ENCODE measurements at places on chromosomes 6 and 20.

DNA sequence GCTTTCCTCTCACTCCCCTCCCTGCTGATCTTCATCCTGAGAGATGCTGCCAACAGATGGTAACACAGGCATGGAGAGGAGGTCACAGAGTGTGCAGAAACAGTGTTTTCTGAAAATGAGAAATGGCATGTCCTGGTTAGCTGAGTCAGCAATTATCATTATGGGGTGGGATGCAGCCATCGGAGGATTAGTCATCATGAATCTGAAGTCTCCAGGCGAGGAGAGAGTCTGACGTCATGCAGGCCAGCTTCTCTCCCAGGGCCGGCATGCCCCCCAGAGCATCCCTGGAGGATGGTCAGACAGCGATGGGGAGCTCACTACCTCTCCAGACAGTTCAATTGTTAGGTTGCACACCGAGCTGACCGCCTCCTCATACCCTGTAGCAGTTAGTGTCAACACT, 4.7 kb upstream of the GTSF1L start:
- no peak for DNase-seq

DNA sequence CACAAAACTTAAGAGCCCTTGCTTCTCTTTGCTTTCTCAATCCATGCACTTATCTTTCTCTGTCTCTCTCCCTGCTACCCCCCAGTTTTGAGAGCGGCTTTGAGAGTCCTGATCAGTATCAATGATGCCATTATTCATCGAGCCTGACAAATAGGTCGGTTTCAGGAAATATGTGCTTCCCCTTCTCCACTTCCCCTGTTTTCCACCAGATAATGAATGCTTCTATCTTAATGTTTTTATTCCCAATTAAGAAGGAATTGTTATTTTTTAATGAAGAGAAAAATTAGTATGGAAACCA, 117.7 kb downstream of the KIF13A start:
- no peak for DNase-seq

DNA sequence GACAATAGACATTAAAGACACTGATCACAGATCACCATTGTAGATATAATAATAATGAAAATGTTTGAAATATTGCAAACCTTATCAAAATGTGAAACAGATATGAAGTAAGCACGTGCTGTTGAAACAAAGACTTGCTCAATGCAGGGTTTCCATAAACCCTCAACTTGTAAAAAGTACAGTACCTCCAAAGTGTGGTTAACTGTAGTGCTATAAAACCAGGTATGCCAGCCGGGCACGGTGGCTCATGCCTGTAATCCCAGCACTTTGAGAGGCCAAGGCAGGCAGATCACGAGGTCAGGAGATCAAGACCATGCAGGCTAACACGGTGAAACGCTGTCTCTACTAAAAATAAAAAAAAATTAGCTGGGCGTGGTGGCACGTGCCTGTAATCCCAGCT, 96.6 kb downstream of the ZFAND3 start:
- no peak for DNase-seq

DNA sequence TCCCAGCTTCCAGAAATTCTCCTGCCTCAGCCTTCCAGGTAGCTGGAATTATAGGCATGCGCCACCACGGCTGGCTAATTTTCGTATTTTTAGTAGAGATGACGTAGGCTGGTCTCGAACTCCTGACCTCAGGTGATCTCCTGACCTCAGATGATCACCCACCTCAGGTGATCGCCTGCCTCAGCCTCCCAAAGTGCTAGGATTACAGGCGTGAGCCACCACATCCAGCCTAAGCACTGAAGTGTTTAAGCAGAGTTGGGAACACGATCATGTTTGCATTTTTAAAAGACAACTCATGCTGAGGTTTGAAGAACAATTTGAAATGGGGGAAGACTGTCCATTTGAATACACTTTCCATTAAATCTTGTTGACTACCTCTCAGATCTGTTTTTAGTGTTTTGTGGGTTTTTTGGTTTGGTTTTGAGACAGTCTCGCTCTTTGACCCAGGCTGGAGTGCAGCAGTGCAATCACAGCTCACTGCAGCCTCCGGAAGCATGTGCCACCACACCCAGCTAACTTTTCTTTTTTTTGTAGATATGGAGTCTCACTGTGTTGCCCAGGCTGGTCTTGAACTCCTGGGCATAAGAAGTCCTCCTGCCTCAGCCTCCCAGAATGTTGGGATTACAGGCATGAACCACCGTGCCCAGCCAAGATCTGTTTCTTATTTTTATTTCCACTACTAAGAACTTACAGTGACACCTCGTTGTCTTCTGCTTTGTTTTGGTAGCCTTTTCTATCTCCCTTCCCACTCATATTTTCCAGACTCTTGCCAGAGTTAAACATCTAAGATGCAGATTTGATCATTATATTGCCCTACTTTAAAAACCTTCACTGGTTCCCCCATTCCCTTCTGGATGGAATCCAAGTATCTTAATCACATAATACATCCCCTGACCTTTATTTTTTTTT, 5.5 kb downstream of the CASP8AP2 start:
- DNase-seq = no peak

GRCh38 chr20:37680420-37680819, 13.4 kb upstream of the CTNNBL1 start:
- no peak for DNase-seq

- DNase-seq = no peak
Observed at GRCh38 chr20:37266940-37267666, 5.5 kb upstream of the GHRH start.

DNA sequence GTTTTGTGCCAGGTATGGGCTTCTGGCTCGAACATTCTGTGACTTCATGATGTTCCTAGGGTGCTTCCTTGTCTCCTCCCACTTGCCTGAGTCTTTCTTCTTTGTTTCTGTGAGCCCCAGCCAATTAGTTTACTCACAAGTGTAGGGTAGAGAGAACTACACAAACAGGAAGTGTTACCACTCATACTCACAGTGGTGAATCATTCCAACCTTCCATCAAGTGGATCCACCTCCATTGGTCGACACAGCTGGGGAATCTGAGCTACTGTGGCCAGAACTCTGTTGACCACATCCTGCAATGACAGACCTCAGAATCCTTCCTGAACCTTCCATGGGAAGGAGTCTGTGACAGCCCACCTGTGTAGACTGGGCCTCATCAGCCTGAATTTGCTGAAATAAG, 76.8 kb downstream of the UNC5CL start:
- DNase-seq = peak; percentile 87

GRCh38 chr6:101516578-101516977, 123.1 kb downstream of the GRIK2 start:
- no peak for DNase-seq

DNA sequence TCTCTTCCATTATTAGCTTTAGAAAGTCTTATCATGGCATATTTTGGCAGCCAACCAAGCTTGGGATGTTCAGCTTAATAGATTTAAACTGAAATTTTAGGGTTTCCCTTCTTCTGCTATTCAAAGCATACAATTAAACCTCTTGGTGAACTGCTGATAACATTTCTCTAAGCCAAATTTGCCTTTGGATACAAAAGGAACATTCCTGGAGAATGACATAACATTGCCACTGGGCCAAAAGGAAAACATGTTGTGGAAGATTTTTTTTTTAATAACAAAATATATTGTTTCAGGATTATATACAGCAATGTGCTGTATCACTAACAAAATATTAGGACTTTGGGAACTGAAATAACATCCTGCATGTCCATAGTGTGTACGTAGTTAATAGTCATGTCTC, 215.1 kb upstream of the TBX18 start:
- no peak for DNase-seq

DNA sequence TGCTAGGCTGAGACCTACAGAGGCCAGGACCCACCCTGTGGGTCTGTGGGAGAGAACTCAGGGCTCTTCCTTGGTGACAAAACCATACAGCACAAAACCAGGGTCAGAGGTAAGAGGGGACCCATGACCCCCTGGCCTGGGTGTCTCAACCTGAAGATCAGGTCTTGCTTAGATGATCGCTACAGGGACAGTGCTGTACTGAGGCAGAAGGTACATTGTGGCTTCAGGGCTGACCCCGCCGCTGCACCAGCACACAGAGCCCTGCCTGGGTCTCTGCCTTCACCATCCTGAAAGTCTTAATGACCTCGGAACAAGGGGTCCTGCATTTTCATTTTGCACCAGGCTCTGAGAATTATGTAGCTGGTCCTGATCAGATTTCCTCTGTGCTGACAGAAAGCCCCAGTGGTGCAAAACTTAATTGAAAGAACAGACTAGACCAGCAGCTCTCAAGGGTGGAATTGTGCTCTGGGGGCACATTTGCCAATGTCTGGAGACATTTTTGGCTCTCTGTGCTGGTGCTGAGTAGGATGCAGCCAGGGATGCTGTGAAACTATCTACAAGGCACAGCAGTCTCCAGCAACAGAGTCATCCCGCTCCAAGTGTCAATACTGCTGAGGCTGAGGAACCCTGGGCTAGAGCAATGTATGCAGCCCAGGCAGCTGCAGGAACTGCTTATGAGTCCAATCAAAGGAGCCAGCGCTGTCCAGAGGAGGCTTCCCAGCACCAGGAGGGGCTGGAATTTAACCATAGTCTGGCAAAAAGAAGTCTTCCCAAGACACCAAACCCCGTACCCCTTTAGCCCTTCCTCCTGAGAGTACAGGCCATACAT, 254.9 kb downstream of the ERMARD start:
- no peak for DNase-seq

GRCh38 chr20:31967830-31968249, at the start of gene XKR7:
Gene XKR7, plus strand, starts transcription at chr20:31968151. Its CDS starts 25 bp downstream, at chr20:31968176.
- no peak for DNase-seq

DNA sequence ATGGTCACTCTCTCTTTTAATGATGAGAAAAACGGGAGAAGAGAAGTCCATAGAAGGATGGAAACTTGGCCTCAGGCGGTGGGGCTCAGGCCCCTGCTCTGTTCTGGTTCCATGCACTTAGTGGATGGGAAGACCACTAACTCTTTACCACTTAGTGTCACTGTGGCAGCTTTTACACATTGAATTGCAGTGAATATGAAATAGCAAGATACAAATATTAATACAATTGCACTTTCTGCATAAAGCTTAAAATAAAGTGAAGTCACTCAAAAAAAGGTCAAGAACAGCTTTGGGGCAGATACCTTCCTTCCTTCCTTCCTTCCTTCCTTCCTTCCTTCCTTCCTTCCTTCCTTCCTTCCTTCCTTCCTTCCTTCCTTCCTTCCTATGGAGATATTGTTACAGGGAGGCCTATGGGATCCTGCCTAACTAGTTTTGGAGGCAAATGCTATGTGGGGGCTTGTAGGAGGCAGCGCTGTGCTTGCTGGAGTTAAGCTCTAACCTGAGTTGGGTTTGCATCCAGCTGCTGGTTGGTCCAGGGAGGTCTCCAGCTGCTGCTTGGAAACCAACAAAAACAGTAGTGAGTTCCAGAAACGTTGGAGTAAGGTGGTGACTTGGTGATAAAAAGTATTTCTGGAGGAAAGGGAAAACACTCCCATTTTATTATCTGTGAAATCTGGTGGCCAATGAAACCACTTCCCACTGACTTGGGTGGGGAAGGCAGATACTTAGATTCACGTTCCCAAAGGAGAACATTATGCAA, 62.3 kb upstream of the NKX2-2 start:
- no peak for DNase-seq

DNA sequence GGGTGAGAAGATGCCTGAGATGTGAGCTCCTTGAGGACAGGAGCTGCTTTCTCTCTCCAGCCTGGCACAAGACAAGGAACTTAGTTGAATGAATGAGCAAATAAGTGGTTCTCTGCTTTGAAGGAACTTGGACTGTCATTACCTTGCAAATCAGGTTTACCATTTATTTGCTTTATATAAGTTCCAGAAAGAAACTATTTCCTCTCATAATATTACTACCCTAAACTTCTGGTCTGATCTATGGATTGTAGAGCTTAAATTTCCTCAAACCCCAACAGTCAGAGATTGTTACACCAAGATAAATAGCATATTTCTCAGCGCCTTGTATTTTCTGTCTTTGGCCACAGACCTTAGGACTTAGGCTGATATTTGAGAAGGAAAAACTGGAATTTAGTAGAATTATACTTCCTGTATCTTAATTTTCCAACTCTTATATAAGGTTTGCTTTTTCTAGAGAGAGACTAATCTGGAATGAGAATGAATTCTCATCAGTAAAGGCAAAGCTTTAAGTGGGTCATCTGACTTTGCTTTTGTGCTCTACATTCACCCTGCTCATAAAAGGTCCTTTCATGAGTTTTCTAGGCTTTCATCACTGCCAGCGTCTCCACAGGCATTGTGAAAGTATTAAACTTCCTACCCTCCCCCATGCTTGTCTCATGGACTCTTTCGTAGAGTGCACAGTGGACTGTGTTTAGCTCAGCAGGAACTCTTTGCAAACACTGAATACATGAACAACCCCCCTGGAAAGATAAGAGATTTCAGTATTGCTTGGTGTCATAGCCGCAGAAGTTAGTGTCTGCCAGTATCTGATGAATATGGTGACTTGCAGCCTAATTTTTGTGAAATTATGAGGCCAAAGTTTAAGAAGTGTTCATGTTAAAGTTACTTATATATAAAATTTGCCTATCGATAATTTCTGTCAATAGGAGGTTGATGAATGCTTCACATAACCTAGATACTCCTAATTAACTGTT, 74.0 kb downstream of the PTPRA start:
- no peak for DNase-seq

GRCh38 chr6:103872233-103872632, 987.5 kb downstream of the HACE1 start:
- no peak for DNase-seq

DNA sequence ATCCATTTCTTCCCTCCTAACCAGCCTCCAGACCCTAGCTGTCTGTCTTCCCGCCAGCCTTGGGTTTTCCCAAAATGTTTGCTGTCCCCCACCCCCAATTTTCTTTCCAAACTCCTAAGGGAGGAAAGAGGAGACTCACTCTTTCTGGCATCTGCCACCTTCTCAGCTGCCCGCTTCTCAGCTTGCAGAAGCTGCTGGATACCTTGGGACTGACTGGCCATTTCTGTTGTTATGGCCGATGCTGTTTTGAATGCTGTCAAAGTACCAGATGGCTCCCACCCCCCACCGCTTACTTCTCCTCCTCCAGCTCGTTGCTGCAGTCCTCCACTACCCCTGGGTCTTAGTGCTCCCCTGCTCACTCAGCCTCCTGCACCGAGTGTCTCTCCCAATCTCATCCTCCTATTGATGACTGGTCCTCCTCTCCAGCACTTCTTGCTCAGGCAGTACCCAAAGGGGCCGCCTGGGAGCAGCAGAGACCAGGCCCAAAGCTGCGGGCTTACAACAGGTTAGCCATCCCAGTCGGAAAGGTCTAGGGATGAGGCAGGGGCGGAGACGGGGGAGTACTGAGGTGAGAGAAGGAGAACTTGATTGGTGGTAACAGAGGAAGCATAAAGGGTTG, at the start of gene ATP6V1G2:
ATP6V1G2 (minus strand) TSS at position 270 of the 619 bp plus-strand sequence; CDS start at position 221, 49 bp downstream.
- DNase-seq = peak; percentile 91

GRCh38 chr6:137497721-137498463, 3.7 kb upstream of the OLIG3 start:
- no peak for DNase-seq

- no peak for DNase-seq
Observed at GRCh38 chr6:126535595-126535994, 195.7 kb downstream of the CENPW start.

GRCh38 chr6:156562019-156562418, 215.2 kb upstream of the ARID1B start:
- no peak for DNase-seq

- DNase-seq = peak; percentile 55
Observed at GRCh38 chr6:42898891-42899361, 16.9 kb upstream of the PTCRA start.

Measured in kidney capillary endothelial cell (primary cell).